ENCODE measurements at places on chromosomes 3 and 15.
A peak's percentile ranks its signal among the peaks of the same experiment; 100 is the strongest.

DNA sequence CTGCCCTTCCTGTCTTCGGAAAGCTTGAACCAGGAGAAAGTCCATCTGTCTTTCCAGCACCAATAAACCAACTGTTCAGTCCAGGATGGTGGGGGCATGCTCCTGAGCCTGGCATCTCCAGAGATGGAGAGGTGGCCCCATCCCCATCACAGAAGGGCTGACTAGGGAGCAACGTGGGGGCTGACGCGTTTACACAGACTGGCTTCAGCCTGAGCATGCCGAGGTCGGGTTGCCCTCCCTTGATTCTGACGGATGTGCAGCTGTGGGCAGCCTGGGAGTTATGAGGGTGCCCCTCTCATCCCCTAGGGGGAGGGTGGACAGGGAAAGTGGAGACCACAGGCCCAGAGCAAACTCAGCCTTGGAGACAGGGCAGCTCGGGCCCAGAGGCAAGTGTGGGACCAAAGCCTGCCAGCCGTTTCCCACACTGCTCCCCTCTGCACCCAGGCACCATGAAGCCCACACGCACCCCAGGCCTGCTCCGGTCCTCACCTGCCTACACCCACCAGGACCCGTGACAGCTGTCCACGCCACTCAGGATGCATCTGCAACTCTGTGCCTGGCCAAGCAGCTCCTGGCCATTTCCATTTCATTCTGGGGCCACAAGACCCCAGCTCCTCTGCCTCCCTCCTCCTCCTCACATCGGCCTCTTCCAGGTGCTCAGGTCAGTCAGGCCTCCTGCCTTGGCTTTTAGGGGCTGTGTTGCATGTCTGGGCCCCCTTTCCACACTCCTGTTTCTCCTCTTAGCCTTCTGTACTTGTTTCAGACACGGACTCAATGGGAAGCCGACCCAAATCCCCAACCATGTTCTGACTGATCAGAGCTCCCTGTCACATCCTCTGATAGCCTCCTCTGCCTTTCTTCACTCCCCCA is 48.2 kb upstream of the SLC41A3 start:
- no peak for DNase-seq

GRCh38 chr15:38134252-38134651 is 118.4 kb upstream of the SPRED1 start:
- no peak for DNase-seq

GRCh38 chr3:124277144-124277890 is 285.4 kb upstream of the ROPN1 start:
- no peak for DNase-seq

DNA sequence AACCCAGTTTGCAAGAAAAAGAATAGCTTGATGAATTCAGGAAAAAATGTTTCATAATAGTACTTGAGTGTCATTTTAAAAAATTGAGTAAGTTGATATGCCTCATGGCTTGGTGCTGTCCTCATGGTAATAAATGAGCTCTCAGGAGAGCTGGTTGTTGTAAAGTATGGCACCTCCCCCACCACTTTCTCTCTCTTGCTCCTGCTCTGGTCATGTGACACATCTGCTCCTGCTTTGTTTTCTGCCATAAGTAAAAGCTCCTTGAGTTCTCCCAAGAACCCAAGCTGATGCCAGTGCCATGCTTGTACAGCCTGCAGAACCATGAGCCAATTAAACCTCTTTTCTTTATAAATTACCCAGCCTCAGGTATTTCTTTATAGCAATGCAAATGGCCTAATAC is 108.8 kb upstream of the CRBN start:
- DNase-seq = no peak

- DNase-seq = no peak
These were observed 30.2 kb downstream of the NR2F2 start for GRCh38 chr15:96360581-96361308.

GRCh38 chr15:56775641-56776040 is 42.3 kb upstream of the ZNF280D start:
- no peak for DNase-seq

- DNase-seq = no peak
These were observed 83.7 kb upstream of the COL6A6 start for GRCh38 chr3:130433306-130433705.

DNA sequence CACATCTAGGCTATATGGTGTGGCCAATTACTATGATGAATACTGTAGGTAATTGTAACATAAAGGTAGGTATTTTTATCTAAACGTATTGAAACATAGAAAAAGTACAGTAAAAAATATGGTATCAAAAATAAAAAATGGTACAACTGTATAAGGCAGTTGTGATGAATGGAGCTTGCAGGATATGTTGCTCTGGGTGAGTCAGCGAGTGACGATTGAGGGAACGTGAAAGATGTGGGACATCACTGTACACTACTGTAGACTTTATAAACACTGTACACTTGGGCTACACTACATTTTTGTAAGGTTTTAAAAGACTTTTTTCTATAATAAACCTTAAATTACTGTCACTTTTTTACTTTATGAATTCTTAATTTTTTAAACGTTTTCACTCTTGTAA is 10.3 kb downstream of the CTNNB1 start:
- no peak for DNase-seq

GRCh38 chr3:195080571-195081151 is 190.3 kb downstream of the XXYLT1 start:
- peak; percentile 65 for DNase-seq

- DNase-seq = peak; percentile 64
These were observed 74.1 kb upstream of the POMGNT2 start for GRCh38 chr3:43180027-43180426.

DNA sequence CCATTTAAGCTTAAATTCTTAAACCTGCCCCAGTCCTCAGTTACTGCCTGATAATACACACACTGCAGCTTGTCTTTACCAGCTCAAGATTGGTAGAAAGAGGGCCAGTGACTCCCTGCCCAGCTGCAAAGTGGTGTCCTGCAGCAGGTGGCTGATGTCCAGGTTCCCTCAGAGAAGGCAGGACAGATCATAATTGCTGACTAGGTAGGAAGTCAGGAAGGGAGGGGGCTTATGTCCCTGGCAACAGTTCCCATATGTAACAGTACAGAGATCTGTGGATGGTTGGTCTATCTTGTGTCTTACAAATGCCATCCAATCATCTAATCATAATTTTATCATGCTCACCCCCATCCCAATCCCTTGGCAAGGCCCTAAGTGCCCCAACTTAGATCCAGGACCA is 492.1 kb upstream of the PPP2R3A start:
- DNase-seq = no peak

DNA sequence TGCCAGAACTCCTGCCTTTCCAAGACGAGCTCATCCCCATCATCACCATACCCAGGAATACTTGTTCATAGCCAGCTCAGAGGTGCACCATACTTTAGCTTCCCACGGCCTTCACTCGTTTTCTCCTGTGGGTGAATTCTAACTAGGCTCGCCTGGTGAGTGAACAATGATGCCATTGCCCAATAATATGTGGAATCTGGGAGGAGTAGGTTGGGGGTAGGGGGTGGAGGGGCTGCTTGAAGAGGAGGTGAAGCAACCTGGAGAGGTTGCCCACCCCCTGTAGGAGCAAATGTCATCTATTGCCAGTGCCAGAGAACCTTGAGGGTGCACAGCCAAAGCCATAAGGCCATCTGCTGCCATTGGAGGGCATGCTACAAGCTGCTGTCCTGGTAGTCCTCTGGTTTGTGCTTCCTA is 592 bp upstream of the ZNF445 start:
- DNase-seq = no peak

GRCh38 chr3:29582273-29582672 is 301.4 kb downstream of the RBMS3 start:
- no peak for DNase-seq

DNA sequence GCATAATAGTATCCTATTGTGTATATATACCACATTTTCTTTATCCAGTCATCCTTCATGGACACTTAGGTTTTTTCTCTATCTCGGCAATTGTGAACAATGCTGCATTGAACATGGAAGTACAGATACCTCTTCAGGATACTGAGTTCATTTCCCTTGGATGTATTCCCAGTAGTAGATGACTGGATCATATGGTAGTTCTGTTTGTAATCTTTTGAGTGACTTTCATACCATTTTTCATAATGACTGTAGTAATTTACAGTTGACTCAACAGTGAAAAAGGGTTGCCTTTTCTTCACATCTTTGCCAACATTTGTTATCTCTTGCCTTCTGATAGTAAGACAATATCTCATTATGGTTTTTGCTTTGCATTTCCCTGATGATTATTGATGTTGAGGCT is 21.8 kb downstream of the MYH15 start:
- DNase-seq = no peak

All from RCC 7860 (cell line).